NCI-H1436 treated with DMSO at 0.1 percent for 48 hours (cell line): ENCODE measurements at places on chromosomes 4 and X.

GRCh38 chr4:147059064-147059731 is 113.5 kb upstream of the TTC29 start:
- no peak for DNase-seq

DNA sequence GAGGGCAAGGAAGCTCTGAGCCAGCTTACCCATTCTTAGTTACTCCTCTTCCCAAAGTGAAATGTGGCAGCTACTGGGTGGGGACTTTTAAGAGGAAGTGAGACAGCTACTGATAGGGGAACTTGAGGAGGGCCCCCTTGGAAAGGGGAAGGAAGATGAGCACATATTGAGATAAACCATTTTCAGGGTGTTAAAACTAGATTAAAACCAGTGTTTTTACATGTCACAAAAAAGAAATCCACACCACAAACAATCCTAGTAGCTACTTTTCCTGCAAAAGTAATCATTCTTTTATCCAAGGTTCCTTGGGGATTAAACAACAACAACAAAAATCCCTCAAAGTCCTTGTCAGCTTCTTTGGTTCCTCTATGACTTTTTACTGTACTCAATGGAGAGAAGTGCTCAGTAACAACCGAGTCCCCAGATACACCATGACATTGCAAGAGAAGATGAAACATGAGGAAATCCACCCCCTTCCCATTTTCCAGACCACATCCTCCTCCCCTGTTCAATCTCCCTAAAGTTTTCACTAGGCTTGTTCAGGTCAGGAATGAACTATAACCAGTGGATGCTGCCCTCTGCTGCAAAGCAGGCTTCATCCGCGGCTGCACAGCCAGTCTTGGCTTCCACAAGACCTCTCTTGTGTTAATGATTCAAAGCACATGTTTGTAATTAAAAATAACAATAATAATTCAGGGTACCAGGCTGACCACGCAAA is 113.5 kb upstream of the TMEM164 start:
- DNase-seq = no peak

DNA sequence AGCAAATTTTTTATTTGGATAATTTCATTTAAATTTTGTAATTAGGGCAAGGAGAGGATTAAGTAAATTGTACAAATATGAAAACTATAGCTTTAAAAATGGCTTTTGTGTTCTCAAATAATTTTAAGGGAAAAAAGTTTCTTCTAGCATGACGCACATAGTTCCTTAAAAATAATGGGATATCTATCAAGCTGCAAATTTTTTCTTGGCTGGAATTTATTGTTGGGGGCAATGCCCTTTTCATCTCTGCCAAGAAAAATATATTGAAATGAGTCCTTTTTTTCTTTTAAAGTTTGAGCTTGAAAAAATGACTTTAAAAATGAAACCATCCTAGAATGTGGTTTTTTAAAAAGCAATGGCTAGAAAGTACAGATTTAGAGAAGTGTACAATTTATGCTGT is 154.4 kb upstream of the UGT8 start:
- no peak for DNase-seq

- DNase-seq = no peak
These were observed 2.3 kb downstream of the PF4V1 start for GRCh38 chr4:73855406-73855805.

- DNase-seq = no peak
These were observed 42.2 kb downstream of the CRLF2 start for GRCh38 chrX:1170243-1170642.

GRCh38 chr4:162510115-162510514 is 346.3 kb upstream of the FSTL5 start:
- DNase-seq = no peak

GRCh38 chr4:2343476-2343875 is 75.0 kb downstream of the ZFYVE28 start:
- DNase-seq = no peak

GRCh38 chrX:37347420-37347819 is 1.7 kb upstream of the PRRG1 start:
- no peak for DNase-seq

DNA sequence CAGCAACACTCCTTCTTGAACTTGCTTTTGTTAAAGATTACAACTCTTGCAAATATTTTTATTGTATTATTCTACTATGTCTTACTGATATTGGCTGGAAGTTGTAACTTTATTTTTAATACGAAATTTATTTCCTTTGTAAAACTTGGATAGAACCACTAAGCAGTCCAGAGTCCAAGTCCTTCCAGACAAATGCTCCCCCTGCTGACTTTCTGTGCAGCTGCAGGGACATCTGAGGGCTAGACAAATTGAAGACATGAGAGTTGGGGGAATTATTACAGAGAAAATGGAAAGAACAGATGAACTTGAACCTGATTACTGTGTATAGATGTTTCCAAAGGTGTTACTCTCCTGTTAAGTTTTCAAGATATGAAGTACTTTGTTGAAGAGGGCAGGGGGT is 238.8 kb downstream of the GRIA3 start:
- no peak for DNase-seq
